ENCODE measurements at places on chromosomes 6 and 20.

DNA sequence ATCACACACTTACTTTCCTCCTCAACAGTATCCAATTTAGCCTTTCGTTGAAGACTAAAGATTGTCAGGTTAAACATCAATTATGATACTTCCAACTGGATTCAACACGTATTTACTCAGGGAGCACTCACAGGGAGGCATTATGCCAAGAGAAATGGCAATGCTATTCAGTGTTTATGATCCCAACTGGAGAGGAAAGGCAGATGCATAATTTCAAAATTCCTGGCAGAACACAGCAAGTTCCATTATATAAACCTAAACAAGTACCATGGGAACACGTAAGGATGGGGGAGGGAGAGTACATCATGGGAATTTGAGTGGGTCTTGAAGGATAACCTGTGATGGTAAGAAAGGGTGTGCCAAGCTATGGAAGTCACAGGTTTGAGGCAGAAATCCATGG, 112.7 kb downstream of the ISM1 start:
- no peak for DNase-seq

GRCh38 chr20:56454754-56455153, 13.7 kb upstream of the RTF2 start:
- no peak for DNase-seq

DNA sequence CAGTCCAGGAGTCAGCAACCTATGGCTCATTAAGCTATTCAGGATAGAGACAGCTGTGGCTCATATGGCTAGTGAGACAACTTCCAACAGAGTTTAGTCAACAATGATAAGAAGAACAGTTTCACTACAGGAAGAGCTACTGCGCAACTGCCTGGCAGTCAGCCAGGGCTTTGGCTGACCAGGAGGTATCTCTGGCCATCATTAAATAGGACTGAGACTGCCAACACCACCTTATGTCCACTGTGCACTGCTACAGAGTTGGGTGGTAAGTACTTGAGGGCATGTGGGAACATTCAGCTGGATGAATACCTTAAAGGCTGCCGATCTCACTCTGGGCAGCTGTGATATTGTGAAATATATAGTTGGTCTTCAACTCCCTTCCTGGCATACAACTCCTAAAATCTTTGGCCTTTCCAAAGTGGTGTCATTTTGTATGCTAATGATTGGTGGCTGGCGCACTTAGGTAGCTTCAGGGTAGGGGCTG, 52.2 kb upstream of the FAM83C start:
- DNase-seq, result peak; percentile 97

DNA sequence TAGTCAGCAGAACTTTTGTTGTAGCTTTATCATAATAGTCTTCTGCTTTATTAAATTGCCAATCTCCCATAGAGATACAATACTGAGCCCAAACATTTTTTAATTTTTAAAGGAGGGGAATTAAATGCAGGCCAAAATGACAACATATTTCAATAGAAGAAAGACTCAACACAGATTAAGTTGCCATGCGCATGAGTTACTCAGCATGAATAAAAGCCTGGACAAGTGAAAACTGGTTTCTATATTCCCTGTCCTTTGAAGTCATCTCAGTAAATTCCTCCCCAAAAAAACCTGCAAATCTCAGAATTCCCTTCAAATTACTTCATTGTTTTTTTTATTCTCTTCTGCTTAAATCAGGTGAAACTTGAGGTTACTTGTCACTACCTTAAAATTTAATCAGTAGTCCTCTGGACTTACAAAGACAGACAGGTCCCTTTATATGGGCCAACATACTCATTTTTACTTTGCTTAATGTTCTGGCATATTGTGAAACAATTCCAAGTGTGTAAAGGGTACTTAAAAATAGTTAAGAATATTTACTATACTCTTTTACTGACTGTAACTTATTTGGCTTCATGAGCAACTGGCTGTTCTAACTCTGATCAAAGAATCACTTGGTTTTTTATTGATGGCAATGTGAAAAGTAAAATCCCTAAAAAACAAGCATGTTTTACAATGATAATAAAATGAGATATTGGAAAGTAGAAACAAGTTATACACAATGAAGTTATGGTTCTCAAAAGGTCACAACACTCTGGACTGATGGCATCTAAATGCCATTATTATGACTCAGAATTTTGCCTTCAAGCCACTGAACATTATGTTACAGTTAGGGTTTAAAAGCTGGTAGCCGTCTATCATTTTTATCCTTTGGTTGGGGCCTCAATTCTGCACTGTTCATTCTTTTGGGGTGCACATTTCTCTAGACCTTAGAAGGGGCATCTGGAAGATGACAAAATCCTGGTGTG, 49.9 kb upstream of the COL21A1 start:
- peak; percentile 29 for DNase-seq

DNA sequence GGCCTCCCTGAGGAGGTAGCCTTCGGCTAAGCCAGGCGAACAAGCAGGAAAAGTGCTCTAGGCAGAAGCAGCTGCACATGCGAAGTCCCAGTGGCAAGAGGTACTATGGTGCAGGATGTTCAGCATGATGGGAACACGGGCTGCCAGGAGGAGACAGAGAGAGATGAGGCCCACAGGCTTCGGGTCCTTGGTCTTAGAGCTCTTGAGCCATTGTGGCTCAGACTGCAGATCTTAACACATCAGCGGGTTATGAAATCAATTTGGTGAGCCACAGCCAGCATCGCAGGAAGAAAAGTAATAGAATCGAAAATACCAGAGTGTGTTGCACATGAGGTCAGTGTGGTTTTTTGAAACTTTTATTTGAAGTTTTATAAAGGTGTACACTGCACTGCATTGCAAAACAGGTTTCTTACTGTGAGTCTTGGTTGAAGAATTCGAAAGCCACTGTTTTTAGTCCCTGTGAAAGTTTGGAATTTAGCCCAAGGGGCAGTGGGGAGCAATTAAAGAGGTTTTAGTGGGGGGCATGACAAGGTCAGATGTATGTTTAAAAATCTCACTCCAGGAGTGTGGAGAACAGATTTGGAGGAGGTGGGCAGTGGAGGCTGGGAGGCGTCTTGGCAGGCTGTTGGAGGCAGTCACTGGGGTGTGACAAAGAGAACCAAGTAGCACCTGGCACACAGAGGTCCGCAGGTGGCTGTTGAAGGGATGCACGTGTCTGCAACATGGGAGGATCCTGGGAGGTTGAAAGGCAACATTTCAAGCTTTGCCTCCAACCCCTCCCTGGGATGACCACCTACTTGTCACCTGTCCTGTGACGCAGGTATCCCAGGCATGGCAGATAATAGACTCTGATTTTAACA, 69.3 kb downstream of the EYA2 start:
- peak; percentile 69 for DNase-seq

DNA sequence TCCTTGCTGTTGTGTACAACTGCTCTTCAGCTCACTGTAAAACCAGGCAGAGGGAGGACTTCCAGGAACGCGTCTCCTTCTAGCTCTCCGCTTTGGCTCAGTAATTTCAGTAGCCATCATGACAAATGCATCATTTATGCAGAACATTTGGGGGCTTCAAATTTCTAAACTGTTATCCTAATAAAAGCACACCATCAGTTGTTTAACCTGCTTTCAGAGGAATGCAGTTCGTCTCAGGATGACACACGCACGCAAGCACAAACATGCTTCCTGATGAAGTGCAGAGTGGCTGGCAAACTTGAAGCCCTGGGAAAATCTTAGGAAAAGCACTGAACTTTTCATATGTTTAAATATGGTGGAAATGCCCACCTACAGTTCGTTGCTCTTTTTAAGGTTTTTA, 24.4 kb downstream of the SLC22A23 start:
- no peak for DNase-seq

DNA sequence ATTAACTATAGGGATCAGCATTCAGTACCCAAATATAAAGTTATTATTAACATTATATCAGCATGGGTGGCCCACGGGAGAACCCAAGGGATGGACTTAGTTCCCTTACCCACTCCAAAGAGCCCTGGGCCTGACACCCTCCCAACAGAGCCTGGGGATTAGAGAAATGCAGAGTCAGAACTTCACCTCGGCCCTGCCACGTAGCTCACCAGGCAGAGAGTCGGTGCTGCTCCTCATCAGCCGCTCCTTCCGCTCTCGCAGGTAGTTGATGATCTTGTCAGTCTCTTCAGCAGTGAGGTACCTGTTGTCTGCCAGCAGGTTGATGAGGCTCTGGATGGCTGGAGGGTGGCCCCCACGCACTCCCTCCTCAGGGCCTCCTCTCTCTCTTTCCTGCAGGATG, 26.6 kb downstream of the NCOA5 start:
- no peak for DNase-seq

GRCh38 chr20:16601047-16601446, 27.8 kb upstream of the KIF16B start:
- DNase-seq, result no peak

GRCh38 chr6:32439602-32440214, at the start of gene HLA-DRA:
TSS of gene HLA-DRA (plus strand) at chr6:32439887. CDS start at chr6:32439951, 64 bp downstream.
- peak; percentile 45 for DNase-seq

GRCh38 chr20:19676202-19676601, 81.9 kb upstream of the RIN2 start:
- no peak for DNase-seq

GRCh38 chr6:144215402-144215931, 65.2 kb downstream of the STX11 start:
- peak; percentile 28 for DNase-seq

DNA sequence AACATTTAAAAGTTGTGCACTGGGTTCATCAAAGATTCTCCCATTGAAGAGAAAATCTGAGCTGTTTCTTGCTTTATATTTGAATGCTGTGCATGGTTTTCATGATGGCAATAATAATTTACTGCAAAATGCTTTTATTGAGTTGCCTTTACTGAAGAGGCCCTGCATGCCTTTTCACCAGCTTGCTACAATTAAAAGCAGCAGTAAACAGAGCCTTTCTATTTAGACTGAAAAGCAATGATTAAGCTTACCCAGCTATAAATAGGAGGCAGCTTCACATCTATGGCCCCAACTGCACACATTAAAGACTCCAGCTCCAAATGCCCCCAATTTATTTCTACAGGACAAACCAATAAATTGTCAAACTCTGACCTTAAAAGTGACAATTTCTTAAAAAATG, 70.3 kb downstream of the ANKEF1 start:
- no peak for DNase-seq

- no peak for DNase-seq
Measured at GRCh38 chr6:414447-414846, 22.9 kb downstream of the IRF4 start.

- peak; percentile 32 for DNase-seq
Measured at GRCh38 chr20:22312744-22313346, 271.5 kb downstream of the FOXA2 start.

- DNase-seq, result peak; percentile 99
Measured at GRCh38 chr6:111591370-111591900, 14.2 kb downstream of the TRAF3IP2 start.

- peak; percentile 28 for DNase-seq
Measured at GRCh38 chr6:143694560-143694959, 16.8 kb downstream of the PHACTR2 start.

GRCh38 chr6:75296811-75297779, 12.5 kb upstream of the TMEM30A start:
- DNase-seq, result peak; percentile 62

DNA sequence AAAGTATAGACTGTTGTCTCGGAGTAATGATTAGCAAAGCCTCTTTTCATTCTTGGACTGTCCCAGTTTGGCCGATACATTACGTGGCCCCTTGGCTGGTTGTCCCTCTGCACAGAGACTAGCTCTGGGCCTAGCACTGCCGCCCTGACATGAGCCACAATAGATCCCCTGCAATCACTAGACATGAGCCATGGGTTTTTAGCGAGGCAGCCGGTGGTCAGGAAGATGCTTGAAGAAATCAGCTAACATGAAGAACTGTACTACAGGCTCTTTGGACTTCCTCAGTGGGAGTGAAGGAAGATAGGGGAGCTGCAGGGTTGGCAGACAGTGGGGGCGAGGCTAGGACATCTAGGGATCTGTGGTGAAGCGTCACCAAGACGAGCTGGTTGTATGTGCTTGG, 11.0 kb downstream of the DUSP22 start:
- no peak for DNase-seq

DNA sequence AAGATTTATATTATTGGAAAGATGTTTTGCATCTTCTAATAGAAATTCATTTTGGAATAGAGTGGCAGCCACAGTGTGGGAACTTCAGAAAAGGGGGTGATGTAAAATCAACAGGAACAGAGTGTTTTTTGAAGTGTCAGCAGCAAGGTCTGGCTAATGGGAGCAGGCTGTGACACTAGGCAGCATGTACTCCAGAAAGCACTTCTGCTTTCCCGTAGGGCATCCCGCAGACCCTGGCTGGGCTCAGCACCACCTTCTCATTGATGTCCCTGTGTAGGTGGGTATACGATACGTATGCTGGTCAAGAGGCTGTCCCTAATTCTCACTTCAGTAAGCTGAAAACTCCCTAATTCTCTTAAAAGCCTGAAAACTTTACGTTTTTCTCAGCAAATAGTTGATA, 74.7 kb downstream of the EYA4 start:
- no peak for DNase-seq

- peak; percentile 80 for DNase-seq
Measured at GRCh38 chr6:133631421-133631820, 257.5 kb upstream of the TCF21 start.

- no peak for DNase-seq
Measured at GRCh38 chr6:131490441-131490840, 82.6 kb upstream of the ARG1 start.

DNA sequence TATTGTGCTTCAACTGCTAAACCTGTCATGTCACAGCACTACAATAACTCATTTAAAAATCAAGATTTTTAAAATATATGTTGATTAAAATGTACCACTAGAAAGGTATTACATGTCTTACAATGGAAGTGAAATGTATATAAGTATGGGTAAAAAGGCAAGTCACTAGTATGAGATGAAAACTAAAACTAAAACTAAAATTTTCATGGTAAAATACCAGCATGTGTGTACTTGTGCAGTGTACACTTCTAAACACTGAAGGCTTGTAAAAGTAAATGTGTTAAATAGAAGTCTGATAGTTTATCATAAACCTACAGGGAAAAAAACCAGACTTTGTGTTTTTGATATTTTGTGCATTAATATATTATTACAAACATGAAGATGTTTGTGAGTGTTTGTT, 13.7 kb upstream of the TMEM244 start:
- no peak for DNase-seq

DNA sequence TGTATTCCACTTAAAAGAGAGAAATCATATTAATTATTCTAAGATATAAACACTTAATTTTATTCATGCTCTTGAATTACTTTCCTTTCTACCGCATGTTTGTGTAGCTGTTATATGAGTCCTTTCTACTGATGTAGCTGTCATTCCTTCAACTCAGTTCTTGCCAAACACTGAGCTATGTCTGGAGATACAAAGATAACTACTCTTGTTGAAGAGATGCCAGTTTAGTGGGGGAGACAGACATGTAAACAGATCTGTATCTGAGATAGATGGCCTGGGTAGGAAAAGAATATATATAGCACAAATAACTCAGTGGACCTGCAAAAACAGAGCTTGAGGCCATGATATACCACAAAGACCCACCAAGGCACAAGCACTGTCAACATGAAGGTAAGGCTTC, 157.3 kb downstream of the BTBD9 start:
- peak; percentile 86 for DNase-seq
